NCI-H1436 (cell line): ENCODE measurements at places on chromosomes 12 and 14.

DNA sequence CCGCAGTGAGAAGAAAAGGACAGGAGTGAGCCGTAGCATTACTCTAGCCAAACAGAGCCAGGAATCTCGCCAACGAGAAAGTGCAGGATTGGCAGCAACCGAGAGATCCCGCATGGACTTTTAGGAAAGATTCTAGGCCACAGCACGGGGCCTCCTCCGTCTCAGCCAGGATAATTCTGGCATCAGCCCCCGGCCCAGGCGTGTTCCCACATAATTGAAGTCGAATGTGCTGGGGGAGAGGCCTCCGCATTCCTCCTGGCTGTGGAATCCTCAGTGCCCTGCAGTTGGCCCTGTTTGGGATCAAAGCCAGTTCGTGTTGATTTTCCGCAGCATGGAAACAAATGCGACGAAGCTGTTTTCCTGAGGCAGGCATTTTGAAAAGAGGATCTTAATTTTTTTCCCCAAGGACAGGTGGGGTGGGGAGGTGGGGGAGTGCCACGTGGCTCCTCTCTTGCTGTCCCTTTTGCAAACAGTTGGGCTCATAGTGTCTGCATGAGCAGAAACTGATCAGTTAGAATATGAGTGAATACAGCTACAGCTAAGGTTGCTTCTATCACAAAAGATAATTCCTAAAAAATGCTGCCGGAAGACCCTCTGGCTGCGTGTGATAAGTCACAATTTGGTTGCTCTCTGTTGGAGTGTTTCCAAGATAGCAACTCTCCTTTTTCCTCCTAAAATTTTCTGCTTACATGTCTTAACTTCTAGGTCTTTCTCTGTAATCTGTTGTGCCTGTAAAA is 37.3 kb upstream of the ATXN2 start:
- no peak for DNase-seq

GRCh38 chr14:87312894-87313205 is 680.1 kb downstream of the GALC start:
- DNase-seq, result no peak

GRCh38 chr12:117850048-117850447 is 118.7 kb downstream of the KSR2 start:
- no peak for DNase-seq

DNA sequence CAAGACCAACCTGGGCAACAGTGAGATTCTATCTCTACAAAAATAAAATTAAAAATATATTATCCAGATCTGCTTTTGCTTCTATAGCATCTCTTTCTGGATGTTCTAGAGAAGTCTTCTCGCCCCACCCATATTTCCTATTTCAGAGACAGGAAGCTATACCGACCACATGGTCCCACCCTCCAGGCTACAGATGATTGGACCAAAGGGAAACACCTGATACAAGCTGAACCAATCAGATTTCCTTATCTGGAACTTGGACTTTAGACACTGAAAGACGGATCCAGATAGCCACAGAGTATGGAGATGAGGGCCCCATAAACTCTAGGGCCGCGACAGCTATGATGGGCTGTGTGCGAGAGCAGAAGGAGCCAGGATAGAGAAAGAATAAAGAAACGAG is 48.7 kb downstream of the CCDC60 start:
- no peak for DNase-seq

GRCh38 chr14:54047645-54048308 is 91.2 kb upstream of the BMP4 start:
- DNase-seq, result no peak

GRCh38 chr14:45650754-45651153 is 397.8 kb upstream of the MIS18BP1 start:
- DNase-seq, result no peak

DNA sequence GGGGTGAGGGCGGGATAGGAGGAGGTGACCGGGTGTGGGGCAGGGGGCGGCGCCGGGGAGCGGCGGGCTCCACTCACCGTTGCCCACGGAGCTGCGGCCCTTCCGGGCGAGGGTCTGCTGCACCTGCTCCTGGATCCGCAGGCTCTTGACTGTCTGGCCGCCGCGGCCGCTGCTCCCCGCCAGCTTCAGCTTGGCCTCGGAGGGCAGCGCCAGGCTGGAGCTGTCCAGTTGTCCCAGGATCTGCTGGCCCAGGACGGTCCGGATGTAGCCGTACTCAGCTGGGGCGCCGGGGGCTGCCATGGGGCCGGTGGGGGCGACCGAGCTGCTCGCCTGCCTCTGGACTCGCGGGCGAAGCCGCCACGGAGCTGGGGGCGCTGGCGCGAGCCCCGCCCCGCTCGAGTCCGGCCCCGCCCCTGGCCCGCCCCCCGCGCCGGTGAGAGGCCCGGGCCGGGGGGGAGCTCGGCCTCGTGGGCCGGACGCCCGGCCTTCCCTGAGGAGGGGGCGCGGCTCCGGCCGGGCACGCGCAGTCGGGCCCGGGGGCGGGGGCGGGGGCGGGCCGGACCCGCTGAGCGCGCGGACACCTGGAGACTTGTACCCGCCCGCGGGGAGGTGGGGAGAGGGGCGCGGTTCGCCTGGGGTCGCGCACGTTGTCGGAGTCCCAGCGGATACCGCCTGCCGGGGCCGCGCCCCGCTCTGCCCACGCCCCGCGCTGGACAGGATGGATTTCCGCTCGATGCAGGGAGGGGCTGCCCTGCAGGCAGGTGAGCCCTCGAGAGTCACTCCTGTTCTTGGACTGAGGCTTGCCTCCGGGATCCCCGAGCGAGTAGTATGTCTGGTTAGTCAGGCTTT is at the start of gene PKP2:
TSS of gene PKP2 (minus strand) at position 346 of the 849 bp plus-strand sequence. CDS start at position 300, 46 bp downstream.
- DNase-seq, result peak; percentile 91

- no peak for DNase-seq
Observed at GRCh38 chr12:27618836-27619235, 77.4 kb upstream of the REP15 start.

GRCh38 chr14:33964599-33965317 is 13.9 kb upstream of the EGLN3 start:
- no peak for DNase-seq

- no peak for DNase-seq
Observed at GRCh38 chr12:67202011-67202677, 67.0 kb upstream of the CAND1 start.

GRCh38 chr14:29166507-29166906 is 399.9 kb downstream of the FOXG1 start:
- no peak for DNase-seq

DNA sequence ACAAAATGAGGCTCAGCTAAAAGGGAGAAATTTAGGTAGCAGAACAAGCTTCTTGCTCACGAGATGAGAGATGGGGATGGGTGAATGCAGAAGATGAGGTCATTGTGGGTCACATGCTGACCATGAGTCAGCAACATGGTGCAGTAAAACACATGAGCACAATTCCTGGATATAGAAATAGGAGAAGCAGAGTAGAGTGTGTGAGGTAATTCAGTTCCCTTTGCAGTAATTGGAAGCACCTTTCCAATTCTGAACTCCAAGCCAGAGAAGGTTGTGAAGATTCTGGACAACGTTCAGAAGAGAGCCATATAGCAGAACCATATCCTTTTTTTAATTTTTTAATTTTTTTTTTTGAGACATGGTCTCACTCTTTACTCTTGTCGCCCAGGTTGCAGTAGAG is 62.0 kb upstream of the LMNTD1 start:
- no peak for DNase-seq

- no peak for DNase-seq
Observed at GRCh38 chr12:1908758-1909157, 9.7 kb downstream of the CACNA2D4 start.

DNA sequence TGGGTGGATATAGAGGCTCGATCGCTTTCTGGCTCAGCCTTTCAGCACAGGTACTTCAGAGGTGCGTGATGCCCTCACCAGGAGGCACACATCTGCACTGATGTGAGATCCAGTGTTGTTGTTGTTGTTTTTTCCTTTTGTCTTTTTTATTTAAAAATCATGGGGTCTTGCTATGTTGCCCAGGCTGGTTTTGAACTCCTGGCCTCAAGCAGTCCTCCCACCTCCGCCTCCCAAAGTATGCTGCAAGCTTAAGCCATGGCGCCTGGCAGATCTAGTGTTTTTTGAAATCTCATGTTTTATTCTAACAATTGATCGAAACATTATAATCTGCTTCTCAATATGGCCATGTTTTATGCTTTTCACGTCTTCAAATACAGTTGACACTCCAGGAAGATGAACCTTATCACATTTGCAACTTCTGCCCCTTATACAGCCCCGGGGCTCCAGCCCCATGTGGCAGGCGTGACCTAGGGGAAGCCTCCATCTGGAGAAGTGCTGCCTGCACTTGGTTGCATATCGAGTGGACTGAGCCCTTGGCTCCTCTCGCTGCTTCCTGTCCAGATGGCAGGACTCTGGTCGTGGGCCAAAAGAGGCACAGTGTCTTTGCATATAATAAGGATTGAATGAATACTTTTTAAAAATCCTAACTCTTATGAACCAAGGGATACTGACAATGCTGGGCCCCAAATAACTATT is 71.7 kb downstream of the TRAF3 start:
- no peak for DNase-seq

GRCh38 chr14:24247422-24247821 is 5.0 kb upstream of the TINF2 start:
- no peak for DNase-seq

- no peak for DNase-seq
Observed at GRCh38 chr12:10501030-10501429, 4.7 kb upstream of the EIF2S3B start.

DNA sequence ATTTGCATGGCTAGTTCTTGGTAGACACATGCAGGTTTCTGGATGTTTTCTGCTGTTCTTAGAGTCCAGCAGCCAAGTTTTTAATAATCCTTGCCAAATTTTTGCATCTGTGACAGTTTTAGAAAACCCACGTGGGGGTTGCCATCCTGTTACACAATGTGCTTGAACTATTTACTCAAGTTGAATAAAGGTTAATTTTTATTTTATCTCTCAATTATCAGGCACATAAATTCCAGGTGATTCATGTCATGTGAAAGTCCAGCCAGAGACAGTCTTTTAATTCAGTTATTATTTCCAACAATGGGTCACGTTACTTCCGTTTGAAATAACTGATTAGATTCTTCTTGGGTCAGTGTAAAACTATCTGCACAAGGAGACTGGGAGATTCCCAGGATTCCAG is 15.7 kb downstream of the MYRFL start:
- DNase-seq, result no peak

DNA sequence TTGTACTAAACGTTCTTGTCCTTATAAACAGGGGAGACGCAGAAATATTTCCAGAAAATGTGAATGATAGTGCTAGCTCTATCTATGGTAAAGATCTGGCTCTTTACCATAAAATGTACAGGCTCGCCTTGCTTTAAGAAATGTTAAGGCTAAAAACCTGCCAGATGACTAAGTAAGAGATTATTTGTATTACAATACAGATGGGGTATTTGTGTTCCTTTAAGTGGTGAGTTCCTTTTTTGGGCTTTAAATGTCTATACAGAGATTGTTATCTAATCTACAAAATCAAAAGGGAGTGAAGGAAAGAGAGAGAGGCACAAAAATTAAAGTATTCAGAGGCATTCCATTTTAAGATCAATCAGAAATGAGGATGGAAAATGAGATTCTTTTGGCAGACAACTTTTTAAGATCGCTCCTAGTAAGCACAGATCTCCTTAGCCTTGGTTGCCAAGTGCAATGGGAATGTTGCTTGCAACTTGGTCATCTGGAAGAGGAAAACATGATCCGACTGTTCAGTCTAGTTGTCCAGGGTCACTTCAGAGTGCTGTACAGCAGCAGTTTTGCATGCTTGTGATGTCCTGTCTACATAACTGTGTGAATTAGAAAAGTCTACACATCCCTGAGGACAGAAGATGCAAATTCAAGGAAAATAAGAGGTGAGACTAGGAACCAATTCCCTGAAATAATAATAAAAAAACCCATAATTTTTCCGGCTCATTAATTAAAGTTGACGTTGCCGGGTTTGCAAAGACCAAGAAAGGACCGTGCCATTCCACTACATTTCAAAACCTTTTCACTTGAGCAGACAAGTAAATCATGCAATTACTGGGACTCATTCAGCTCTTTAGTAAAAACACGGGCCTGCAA is 380.8 kb downstream of the EGLN3 start:
- no peak for DNase-seq

GRCh38 chr12:11795913-11796459 is 146.5 kb downstream of the ETV6 start:
- no peak for DNase-seq

- no peak for DNase-seq
Observed at GRCh38 chr12:69471076-69471430, 865 bp downstream of the FRS2 start.
